Hematopoietic multipotent progenitor cell treated with erythropoietin and hydrocortisone succinate and interleukin-3 and kit ligand, for 4 days (in vitro differentiated cells): ENCODE measurements at places on chromosomes 4 and X.

- peak; percentile 45 for DNase-seq
Measured at GRCh38 chrX:109854096-109854495, 121.0 kb upstream of the ACSL4 start.

GRCh38 chrX:37942170-37942569, 64.2 kb upstream of the SYTL5 start:
- no peak for DNase-seq

- DNase-seq: peak; percentile 65
Measured at GRCh38 chrX:49106930-49107329, 16.6 kb downstream of the GPKOW start.

- no peak for DNase-seq
Measured at GRCh38 chr4:76722838-76723237, 175.1 kb downstream of the SOWAHB start.

- no peak for DNase-seq
Measured at GRCh38 chr4:137425281-137425680, 107.0 kb downstream of the PCDH18 start.

DNA sequence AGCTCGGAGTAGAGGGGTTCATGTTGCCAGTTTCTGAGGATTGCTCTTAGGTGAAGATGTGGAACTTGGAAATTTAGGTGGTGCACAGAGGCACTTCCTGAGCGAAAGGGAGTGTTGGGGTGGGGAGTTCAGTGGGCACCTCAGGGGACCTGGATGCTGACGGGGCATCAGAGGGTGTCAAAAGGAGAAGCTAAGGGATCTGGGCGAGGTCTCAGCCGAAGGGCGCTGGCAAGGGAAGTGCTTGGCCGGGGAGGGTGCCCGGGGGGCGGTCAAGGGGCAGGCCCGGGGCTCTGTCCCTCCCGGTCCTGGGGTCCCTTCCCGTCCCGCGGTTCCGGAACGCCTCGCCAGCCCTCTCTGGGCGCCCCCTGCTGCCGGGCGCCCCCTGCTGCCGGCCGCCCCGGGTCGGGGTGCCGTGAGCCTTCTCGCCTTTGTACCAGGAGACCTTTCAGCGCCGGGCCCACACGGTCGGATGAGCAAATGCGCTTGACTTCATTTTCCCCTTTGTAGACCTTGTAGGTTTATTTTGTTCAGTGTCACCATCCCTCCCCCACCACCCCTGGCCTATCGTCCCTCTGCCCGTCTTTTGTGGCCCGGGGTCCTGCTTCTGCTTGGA, 3.0 kb upstream of the PHOX2B start:
- no peak for DNase-seq

DNA sequence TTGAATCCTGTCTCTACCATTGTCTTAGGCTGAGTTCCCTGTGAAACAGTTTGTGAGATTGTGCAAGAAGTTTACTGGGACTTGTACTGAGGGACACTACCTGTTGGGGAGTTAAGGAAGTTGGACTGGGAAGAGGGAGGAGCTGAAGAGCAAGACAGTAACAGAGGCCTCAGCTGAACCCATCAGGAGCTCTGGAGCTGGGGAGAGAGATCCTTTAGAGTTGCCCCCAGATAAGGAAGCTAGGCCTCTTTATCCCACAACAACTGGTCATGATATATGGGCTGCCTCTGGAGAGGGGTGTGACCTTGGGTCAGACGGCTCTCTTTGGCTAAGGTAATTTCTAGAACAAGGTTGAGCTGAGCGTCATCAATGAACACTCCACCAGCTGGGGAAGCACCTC, 137.8 kb upstream of the SLC4A4 start:
- DNase-seq: no peak

- DNase-seq: no peak
Measured at GRCh38 chr4:1195109-1195671, 22.8 kb upstream of the SPON2 start.

DNA sequence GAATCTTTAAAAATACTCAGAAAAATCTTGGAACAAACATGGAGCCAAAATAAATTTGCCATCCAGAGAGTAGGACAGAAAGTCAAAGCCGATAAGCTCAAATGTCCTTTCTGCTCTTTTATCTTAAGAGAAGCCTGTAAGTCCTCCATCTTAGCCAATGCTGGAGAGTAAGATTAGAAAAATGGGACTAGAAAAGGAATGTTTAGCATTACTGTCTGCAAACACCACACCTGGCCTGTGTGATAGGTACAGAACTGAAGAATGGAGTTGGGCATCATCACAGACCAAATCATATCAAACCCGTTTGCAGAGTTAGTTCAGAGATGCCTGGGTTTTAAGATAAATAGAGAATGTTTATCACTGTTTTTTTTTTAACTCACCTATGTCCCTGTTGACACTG, 10.5 kb upstream of the SLC39A8 start:
- peak; percentile 36 for DNase-seq

GRCh38 chrX:153650959-153651358, 4.0 kb downstream of the DUSP9 start:
- no peak for DNase-seq

- no peak for DNase-seq
Measured at GRCh38 chr4:105591573-105591972, 39.2 kb downstream of the ARHGEF38 start.
